Urothelium cell line (cell line): ENCODE measurements at places on chromosomes 5 and 9.

GRCh38 chr9:89404074-89404473, 85.8 kb downstream of the SECISBP2 start:
- no peak for DNase-seq

DNA sequence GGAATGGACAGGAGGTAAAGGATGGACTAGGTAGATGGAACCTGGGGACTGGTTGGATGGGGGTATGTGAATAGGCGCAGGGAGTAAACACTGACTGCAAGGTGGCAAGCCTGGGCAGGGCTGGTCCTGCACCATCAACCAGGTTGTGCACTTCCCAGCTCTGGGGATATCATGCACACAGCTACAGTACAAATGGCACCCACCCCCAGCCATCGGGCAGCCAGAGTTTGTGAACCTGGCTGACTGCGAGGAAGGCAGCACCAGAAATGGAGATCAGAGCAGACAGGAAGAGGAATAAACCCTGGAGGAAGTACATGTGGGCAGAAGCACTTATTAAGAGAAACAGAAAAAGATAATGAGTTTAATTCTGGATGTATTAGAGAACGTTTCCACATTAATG, 229.1 kb downstream of the ESM1 start:
- no peak for DNase-seq

GRCh38 chr5:65883461-65883860, 42.9 kb upstream of the ERBIN start:
- no peak for DNase-seq

- no peak for DNase-seq
Measured at GRCh38 chr5:157088342-157088990, 20.4 kb downstream of the HAVCR2 start.

DNA sequence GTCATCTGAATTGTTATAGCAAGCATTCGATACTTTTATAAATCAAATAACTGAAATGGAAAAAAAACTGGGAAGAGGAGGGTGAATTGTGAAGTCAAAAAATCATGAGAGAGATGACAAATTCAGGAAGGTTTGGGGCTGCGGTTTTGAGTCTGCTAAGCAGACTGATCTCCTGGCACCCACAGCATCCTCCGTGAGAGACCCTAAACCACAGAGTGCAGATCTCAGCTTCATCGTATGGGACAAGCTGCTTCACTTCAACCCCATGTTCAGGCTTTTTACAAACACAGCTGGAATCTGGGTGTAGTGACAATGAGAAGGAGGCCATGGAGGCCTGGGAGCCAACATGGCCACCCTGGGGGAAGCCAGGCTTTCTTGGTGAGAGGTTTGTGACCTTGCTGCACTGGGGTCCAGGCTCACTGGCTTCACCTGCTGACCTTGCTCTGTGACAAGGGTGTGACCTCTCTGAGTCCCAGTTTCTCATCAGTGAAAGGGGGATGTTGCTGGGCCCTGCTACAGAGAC, 19.4 kb downstream of the USP20 start:
- DNase-seq = no peak

DNA sequence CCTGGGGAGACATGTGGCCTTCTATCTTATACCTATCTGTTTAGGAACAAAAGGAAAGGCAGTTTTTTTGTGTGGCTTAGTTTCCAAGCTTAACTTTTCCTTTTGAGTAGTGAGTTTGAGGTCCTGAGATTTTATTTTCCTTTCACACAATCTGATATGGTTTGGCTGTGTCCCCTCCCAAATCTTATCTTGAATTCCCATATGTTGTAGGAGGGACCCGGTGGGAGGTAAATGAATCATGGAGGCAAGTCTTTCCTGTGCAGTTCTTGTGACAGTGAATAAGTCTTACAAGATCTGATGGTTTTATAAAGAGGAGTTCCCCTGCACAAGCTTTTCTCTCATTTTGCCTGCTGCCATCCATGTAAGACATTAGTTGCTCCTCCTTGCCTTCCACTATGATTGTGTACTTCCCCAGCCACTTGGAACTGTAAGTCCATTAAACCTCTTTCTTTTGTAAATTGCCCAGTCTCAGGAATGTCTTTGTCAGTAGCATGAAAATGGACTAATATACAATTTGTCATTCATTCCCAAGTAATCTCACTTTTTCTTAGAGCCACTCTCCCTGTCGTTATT, 4.7 kb upstream of the CLTB start:
- no peak for DNase-seq

DNA sequence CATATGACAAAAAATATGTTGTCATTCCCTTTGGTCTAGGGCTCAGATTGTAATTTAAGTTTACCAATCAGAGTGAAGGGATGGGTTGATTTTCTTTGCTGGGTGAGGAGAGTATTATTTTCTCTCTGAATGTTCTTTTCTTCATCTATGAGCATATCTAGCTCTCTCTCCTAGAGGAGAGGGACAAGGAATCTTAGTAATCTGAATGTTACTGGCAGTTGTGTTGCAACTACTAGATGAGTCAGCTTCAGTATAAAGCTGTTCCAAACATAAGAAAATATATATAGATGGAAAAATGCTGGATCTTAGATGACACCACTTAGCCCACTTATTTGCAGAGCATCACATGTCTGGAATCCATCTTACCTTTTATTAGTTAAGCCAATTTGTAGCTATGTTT, 259.3 kb downstream of the TUSC1 start:
- DNase-seq = no peak

GRCh38 chr5:73654819-73655318, 28.9 kb downstream of the ARHGEF28 start:
- no peak for DNase-seq

DNA sequence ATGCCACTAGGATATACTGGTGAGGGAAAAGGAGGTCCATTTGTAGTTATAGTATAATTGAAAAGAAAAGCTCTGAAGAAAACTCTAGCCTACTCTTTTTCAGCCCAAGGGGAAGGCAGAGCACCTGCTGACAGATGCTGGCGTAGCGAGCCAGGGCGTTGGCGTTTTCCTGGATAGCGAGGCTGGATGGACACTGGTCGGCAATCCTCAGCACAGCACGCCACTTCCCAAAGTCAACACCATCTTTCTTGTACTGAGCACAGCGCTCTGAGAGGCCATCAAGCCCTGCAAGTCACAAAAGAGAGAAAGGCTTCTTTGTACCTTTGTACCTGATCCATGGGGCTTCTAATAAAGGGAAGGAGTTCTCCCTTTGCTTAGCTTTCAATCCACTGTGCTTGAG, 8.2 kb downstream of the ALDOB start:
- no peak for DNase-seq

GRCh38 chr5:54601411-54602230, 84.1 kb downstream of the SNX18 start:
- no peak for DNase-seq
